ENCODE measurements at places on chromosomes 1 and 21. TPM values are rescaled to one million over a fixed set of nuclear protein-coding genes. Genes with fewer than 3 reads are reported as not detected.
A peak's percentile ranks its signal among the peaks of the same experiment; 100 is the strongest.

DNA sequence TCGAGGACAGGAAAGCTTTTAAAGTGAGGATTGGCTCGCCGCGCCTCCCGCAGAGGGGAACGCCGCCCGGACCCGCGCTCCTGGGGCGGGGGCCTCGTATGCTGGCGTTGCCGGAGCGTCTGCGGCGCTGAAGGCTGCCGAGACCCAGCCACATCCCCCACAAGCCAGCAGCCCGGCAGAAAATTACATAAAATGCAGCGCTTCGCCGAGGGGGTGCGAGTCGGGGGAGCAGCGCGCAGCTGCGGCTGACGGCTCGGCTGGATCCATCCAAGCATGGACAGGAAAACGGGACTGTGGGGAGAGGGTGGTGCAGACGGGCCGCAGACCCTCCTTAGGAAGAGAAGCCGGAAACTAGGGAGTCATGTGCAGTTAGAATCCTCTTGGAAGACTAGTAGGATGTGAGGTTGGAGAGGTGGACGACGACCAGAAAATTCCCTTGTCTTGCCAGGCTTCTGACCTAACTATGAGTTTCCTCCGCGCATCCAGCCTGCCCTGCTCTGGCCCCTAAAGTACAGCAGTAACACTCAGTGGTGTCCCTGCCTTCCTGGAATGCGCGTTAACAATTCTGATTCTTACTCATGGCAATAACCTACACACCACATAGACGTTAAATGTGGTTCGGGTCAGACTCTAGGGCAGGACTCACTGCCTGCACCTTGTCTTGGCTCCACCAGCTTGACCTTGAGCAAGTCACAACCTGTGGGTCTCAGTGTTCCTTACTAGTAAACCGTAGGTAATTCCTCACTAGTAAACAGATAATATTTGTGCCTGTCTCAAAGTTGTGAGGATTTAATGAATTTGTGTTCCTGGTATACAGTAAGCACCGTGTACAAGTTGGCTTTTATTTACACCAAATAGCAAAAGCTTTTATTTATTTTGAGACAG lies 953 bp upstream of the BRWD1 start:
- no peaks in the 10 kb centered on the region for H3K36me3 ChIP-seq
- peaks cover 32% of the 10 kb centered on the region for H3K4me1 ChIP-seq
- H3K4me3 ChIP-seq, result peak overlapping the region; percentile 97

- H3K4me3 ChIP-seq, result peak overlapping the region; percentile 52
- no peaks in the 10 kb centered on the region for H3K4me1 ChIP-seq
- no peaks in the 10 kb centered on the region for H3K36me3 ChIP-seq
- peak overlapping the region; percentile 91 for H3K27ac ChIP-seq
- H3K27me3 ChIP-seq, result peaks cover 4% of the 10 kb centered on the region
- no peak for DNase-seq
These were observed 1.1 kb upstream of the COL6A2 start for GRCh38 chr21:46096596-46097335.

DNA sequence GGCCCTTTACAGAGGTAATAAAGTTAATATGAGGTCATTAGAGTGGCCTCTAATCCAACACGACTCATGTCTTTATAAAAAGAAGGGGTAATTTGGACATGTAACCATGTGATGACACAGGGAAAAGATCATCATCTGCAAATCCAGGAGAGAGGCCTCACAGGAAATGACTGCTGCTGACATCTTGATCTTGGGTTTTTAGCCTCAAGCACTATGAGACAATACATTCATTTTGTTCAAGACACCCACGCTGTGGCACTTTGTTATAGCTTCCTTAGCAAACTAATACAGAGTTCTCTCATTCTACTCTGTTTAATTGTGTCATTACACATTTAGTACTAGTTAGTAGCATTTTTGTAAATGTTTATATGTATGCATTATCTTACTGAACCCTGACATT lies 64.0 kb upstream of the RUNX1 start:
- H3K4me3 ChIP-seq, result no peak overlapping the region
- no peak overlapping the region for H3K27ac ChIP-seq
- no peaks in the 10 kb centered on the region for H3K27me3 ChIP-seq
- no peaks in the 10 kb centered on the region for H3K4me1 ChIP-seq

GRCh38 chr1:3313576-3313950 lies 140.9 kb upstream of the ARHGEF16 start:
- no peaks in the 10 kb centered on the region for H3K27me3 ChIP-seq
- peak overlapping the region; percentile 2 for H3K4me3 ChIP-seq
- H3K4me1 ChIP-seq, result no peaks in the 10 kb centered on the region
- H3K27ac ChIP-seq, result peak overlapping the region; percentile 93

DNA sequence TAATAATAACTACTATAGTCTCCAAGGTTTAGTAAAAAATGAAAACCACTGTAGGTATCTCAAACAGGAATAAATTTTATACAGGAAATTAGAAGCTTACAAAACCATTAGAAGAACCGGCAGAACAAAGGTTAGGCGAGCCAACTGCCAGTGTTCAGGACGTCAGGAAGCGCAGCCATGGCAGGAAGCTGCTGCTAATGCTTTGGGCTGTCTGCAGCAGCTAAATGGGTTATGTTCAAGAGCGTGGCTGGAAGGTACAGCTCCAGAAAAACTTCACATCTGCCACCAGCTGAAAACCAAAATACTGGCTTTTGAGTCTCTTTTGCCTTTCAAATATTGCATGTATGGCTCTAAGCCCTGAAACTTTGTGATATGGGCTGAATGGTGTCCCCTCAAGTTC lies 35.7 kb upstream of the MYSM1 start:
- H3K27ac ChIP-seq, result no peak overlapping the region
- H3K4me3 ChIP-seq, result no peak overlapping the region
- H3K27me3 ChIP-seq, result no peaks in the 10 kb centered on the region
- peaks cover 10% of the 10 kb centered on the region for H3K4me1 ChIP-seq

SPRR1A gene
- total RNA-seq, result not detected

AMY1A gene
- total RNA-seq, result not detected

LCE2C gene
- not detected for total RNA-seq
